ENCODE measurements at places on chromosomes 3 and 15. TPM values are rescaled to one million over a fixed set of nuclear protein-coding genes. Genes with fewer than 3 reads are reported as not detected.
A peak's percentile ranks its signal among the peaks of the same experiment; 100 is the strongest.

DNA sequence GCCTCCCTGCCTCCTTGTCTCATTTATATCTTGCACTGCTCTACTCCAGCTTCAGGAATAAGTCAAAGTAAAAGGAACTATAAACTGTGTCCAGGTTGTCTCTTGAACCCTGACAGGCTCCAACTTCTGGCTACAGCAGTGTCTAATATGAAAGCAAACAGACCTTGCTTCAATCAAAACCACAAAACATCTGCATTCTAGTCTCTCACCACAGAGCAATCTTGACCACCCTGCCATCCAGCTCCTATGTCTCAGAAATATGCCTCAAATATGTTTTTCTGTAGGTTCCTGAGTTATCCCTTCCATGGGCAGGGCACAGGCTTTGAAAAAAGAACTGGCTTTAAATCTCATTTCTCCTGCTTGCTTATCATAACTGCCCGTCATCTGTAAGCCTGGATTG lies 13.0 kb upstream of the RAMAC start:
- H3K36me3 ChIP-seq = no peaks in the 10 kb centered on the region
- no peaks in the 10 kb centered on the region for H3K27me3 ChIP-seq
- no peak for DNase-seq
- H3K27ac ChIP-seq = no peak overlapping the region
- H3K4me1 ChIP-seq = peaks cover 19% of the 10 kb centered on the region

- peaks cover 3% of the 10 kb centered on the region for H3K36me3 ChIP-seq
- DNase-seq = no peak
- H3K27me3 ChIP-seq = no peaks in the 10 kb centered on the region
- H3K27ac ChIP-seq = no peak overlapping the region
These were observed 113.7 kb downstream of the LRIG1 start for GRCh38 chr3:66386925-66387650.

GRCh38 chr3:195900436-195901355 lies 7.7 kb downstream of the TNK2 start:
- no peak overlapping the region for H3K27ac ChIP-seq
- DNase-seq = peak; percentile 55
- H3K4me3 ChIP-seq = no peak overlapping the region
- H3K36me3 ChIP-seq = no peaks in the 10 kb centered on the region
- H3K27me3 ChIP-seq = no peaks in the 10 kb centered on the region

Gene MLF1
- total RNA-seq = 80.1 TPM

Gene LSAMP
- total RNA-seq = 52.3 TPM

All from heart left ventricle (tissue), 16 donors.